ENCODE measurements at places on chromosomes 12 and 14.

DNA sequence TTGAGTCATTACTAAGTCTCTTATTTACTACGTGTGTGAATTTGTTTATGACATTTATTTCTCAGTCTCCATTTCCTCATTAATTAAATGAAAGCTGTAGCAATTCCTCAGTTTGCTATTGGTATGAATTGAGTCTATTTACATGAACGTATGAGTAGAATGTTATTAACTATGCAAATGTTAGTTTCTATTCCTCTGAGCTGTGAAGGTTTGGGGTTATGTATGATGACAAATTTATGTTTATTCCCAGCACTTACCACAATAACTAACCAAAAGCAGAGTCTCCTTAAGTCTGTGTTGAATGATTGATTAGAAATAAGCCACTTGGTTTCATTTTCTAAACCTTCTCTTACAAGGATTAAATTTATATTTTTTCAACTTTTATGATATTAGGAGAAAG, 1340.9 kb downstream of the FSCB start:
- DNase-seq = no peak

- no peak for DNase-seq
Observed at GRCh38 chr14:63962906-63963305, 110.1 kb downstream of the SYNE2 start.

GRCh38 chr14:34835312-34835711, 39.8 kb downstream of the BAZ1A start:
- no peak for DNase-seq

GRCh38 chr12:58943079-58943478, 22.8 kb upstream of the LRIG3 start:
- no peak for DNase-seq

DNA sequence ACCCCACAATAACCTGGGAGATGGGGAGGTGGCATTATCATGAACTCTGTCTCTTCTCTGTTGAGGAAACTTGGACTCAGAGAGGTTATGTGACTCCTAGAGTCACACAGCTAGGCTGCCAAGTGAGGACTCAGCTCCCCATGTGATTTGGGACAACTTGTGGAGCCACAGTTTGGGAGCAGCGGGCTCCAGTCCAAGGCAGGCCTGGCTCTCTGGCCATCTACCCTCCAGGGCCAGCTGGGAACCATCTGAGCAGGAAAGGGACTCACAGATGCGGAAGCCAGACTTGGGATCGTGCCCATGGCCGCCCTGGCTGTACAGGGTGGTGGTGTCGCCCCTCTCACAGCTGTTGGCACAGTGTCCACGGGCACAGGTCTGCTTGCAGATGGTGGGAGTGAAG, 59.1 kb downstream of the ISCA2 start:
- DNase-seq = no peak

GRCh38 chr12:130589540-130590317, 126.4 kb downstream of the RIMBP2 start:
- DNase-seq = no peak

GRCh38 chr12:120821878-120822277, 82.3 kb downstream of the SPPL3 start:
- no peak for DNase-seq

GRCh38 chr12:6204533-6205143, 4.4 kb downstream of the CD9 start:
- no peak for DNase-seq

DNA sequence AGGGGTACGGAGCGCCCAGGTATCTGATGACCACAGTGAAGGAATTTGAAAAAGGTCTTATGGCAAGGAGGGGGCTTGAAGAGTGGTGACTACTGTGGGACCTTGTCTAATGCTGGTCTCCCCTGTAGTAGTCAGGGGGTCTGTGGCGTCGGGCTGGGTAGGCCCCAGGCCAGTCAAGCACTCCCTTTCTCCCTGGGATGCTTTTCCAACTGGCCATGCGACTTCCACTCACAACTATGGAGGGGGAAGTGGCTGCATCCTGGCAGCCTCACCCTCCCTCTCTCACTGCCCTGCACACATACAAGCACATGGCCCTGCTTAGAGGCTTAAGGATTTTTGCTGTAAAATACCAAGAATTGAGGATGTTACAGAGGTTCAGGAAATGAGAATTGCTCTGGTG, 4.1 kb downstream of the TSPAN11 start:
- DNase-seq = no peak

DNA sequence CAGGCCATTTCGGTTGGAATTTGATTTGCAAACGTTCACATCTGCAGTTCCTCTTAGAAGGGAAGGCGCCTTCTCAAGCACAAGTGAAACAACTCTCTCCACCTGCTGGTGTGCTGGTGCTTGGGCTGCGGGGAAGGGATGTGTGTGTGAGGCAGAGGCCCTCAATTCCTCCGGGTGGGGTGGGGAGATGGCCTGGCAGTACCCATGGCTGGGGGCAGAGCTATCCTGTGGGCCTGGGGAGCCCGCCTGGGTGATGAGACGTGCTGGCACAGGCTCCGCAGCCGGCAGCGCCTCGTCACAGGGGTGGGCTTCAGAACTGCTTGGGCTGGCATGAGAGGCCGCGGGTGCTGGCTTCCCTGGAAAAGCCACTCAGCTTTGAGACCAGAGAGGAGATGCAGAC, 28.9 kb upstream of the TDRD9 start:
- no peak for DNase-seq

GRCh38 chr12:24904871-24905270, 44.0 kb downstream of the BCAT1 start:
- DNase-seq = no peak

- no peak for DNase-seq
Observed at GRCh38 chr14:104249089-104249488, 110.7 kb downstream of the KIF26A start.

- no peak for DNase-seq
Observed at GRCh38 chr12:46886541-46887041, 60.8 kb upstream of the SLC38A4 start.

DNA sequence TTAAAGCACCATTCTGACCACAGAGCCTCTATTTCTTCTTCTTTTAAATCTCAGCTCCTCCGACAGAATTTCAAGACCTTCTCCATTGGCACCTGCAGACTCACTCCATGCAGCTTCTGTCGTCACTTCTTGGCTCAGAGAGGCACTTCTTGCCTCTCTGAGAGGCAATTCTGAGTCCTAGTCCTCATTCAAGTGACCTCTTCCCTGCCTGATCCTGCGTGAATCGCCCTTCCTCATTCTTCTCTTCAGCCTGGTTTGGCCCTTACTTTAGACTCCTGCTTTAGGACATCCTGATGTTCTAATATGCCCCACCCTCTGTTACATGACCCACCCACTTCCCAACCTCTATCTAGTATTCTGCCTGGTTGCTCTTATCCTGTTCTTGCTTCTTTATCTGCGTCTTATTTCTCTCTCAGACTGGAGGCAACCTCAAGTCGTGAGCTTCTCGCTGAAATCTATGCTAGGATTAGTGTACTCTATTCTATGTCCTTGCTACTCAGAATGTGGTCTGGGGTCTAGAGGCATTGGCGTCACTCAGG, 55.6 kb upstream of the CISTR start:
- DNase-seq = no peak

GRCh38 chr12:20585913-20586312, 109.2 kb upstream of the SLCO1C1 start:
- no peak for DNase-seq

- no peak for DNase-seq
Observed at GRCh38 chr14:101958418-101959180, 5.8 kb upstream of the DYNC1H1 start.

GRCh38 chr14:90611936-90612335, 204.3 kb downstream of the TTC7B start:
- DNase-seq = no peak

DNA sequence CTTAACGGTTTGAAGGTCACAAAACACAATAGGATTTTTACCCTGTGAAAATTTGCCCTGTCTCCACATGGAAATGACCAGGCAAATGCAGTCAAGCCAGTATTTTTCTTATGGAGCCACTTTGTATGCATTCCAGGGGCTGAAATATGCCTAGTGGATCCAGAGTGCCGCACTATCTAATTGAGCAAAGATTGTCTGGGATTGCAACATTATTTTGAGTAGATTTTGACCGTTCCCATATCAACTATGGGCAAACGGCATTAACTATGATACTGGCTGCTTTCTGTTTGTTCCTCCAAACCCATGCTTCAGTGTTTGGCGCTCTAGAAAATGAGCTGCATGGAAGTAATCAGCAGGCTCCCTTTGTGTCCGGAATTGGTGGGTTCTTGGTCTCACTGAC, 223.0 kb downstream of the BTG1 start:
- DNase-seq = no peak

GRCh38 chr12:113912760-113913329, 53.3 kb downstream of the RBM19 start:
- DNase-seq = peak; percentile 27

- DNase-seq = no peak
Observed at GRCh38 chr14:94111276-94112095, 950 bp downstream of the IFI27 start.

DNA sequence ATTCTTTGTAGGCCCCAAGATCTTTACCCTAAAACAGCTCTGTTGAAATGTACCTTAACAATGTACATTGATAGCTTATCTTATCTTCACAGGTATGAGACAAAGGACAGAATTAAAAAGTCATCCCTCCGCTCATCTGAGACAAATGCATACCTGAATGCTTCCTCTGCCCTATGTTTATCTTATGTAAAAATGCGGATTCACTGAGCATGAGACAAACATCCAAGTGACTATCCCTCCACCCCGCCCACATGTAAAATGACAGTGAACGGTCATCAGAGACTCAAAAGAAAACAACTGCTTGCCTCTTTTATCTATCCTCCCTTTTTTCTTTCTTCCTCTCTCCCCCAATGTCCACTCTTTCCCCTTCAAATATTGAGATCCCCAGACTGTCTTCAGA, 37.2 kb upstream of the ZNF740 start:
- no peak for DNase-seq

DNA sequence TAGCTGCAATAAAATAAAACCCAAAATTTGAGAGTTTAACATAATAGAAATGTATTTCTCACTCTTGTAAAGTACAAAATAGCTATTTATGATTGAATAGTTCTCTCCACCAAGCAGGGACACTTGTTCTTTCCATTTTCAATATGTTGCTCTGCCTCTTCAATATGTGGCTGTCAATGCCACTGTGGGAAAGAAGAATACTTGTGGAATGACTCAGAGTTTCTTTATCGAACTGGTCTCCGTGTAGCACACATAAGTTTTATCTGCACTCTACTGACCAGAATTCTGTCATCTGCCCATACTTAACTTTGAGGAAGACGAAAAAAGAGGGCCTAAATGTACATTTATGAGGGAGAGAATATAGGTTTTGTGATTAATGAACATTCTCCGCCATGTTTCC, 256.9 kb downstream of the ATXN7L3B start:
- DNase-seq = no peak

DNA sequence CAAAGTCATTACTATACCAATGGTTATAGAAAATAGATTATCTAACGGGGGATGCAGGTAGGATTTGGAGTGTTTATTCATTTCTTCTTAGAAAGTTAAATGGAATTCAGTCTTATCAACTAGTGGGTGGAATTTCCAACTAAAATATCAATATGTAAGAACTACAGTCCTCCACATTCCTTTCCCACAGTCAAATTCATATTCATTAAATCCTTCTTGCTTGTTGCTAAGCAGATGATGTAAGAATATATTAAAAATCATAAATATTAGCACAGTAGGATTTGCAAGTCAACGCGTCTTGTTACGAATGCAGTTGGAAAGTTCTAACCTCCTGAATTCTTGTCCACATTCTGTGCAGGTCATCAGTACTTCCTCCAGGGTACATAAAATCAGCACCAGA, 259.2 kb downstream of the CPNE8 start:
- DNase-seq = no peak

GRCh38 chr12:85394809-85395208, 114.8 kb downstream of the ALX1 start:
- DNase-seq = no peak

DNA sequence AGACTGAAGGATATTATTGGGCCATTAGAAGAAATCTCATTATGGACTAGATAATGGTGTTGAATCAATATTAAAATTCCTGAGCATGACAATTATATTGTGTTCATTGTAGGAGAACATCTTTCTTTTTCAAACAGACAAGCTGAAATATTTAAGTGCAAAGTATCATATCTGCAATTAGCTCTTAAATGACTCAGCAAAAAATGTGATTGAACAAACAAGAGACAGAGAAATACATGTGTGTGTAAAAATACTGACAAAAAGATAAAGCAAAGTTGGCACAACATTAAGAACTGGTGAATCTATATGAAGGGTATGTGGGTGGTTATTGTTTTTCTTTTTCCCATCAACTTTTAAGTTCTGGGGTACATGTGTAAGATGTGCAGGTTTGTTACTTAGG, 9.5 kb downstream of the CEP290 start:
- no peak for DNase-seq

DNA sequence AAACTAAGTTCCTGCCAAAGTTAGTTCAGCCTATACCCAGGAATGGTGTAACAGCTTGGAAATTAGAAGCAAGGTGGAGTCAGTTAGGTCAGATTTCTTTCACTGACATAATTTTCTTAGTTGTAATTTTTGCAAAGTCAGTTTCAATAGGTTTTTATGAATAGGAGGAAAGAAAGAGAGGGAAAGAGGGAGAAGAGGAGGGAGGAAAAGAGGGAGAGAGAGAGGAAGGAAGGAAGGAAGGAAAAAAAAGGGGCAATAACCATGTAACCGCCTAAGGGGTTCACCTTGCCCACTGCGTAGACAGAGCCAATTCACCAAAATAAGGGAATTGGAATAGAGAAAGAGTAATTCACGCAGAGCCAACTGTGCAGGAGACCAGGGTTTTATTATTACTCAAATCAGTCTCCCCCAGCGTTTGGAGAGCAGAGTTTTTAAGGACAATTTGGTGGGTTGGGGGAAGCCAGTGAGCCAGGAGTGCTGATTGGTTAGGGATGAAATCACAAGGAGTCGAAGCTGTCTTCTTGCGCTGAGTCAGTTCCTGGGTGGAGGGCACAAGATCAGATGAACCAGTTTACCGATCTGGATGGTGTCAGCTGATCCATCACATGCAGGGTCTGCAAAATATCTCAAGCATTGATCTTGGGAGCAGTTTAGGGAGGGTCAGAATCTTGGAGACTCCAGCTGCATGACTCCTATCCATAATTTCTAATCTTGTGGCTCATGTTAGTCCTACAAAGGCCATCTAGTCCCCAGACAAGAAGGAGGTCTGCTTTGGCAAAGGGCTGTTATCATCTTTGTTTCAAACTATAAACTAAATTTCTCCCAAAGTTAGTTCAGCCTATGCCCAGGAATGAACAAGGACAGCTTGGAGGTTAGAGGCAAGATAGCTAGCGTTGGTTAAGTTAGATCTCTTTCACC, 126.0 kb upstream of the AMIGO2 start:
- DNase-seq = no peak

- DNase-seq = no peak
Observed at GRCh38 chr12:123943816-123944215, 28.8 kb downstream of the CCDC92 start.
